RPMI8226 (cell line): ENCODE measurements at places on chromosomes 6 and 20.

DNA sequence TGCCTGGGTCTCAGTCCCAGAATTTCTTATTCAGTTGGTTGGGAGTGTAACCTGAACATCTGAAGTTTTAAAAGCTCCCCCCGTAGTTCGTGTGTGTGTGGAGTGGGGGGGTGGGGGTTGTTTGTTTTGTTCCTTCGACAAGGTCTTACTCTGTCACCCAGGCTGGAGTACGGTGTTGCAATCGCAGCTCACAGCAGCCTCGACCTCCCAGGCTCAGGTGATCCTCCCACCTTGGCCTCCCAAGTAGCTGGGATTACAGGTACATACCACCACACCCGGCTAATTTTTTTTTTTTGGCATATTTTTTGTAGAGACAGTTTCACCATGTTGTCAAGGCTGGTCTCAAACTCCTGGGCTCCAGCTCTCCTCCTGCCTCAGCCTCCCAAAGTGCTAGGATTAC, 3.1 kb downstream of the CCM2L start:
- DNase-seq: no peak

DNA sequence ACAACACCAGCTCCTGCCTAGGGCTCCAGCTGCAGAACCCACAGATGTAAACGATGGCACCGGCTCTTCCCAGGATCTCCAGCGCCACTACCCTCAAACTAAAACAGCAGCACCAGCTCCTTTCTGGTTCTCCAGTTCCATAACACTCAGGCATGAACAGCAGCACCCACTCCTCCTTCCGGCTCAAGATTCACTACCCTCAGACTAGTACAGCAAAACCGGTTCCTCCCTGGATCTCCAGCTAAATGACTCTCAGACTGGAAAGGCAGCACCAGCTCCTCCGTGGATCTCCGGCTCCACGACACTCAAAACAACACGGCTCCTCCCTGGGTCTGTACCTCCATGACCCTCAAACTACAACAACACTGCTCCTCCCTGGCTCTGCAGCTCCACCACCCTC, 325.0 kb downstream of the PREX1 start:
- DNase-seq: no peak

DNA sequence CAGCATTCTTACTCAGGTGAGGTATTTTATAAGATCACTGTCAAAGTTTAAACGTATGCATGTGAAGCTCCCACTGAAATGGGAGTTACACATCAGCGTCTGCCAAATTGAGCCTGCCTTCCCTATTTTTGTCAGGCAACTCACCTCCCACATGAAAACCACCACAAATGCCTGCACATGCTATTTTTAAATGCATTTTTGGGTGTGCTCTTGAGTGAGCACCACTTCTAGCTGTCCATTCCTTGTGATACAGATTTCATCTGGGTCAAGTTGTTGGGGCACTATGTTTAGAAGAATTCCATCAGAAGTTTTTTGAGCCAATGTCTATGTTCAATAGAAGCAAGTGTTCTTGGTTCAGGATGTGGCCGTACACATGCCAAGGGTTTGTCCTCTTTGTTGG, 71.7 kb upstream of the RIPPLY2 start:
- no peak for DNase-seq

DNA sequence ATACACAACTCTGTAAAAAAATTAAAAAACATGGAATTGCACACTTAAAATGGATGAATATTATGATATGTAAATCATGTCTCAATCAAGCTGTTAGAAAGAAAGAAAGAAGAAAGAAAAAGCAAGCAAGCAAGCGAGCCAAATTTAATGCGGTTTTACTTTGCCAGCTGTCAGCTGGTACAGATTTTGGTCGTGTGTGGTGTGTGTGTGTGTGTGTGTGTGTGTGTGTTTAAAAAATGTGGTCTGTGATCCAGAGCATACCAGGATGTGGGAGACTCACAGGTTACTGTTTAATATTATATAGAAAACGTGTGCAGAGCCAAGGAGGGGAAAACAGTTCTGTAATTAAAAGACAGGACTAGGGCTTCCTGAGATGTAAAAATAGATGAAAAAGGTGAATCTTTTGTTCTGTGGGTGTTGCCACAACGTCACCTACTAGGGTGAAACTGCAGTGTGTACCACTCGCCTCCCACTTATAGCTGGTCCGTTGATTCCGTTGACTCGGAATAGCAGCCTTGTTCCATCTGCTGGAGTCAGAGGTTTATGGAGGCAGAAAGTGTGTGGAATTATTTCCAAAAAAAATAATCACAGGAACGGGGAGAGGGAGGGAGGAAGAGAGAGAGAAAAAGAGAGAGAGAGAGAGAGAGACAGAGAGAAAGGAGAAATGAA, 197.7 kb downstream of the BCAS1 start:
- peak; percentile 43 for DNase-seq

- DNase-seq: no peak
Measured at GRCh38 chr6:165939601-165940290, 227.9 kb downstream of the TBXT start.

GRCh38 chr6:168715643-168716481, 274.9 kb downstream of the SMOC2 start:
- no peak for DNase-seq

- no peak for DNase-seq
Measured at GRCh38 chr6:99013145-99013544, 65.4 kb upstream of the FBXL4 start.

GRCh38 chr6:95417856-95418255, 159.5 kb upstream of the MANEA start:
- DNase-seq: no peak

GRCh38 chr6:11710311-11710761, 68.3 kb downstream of the ADTRP start:
- DNase-seq: no peak

DNA sequence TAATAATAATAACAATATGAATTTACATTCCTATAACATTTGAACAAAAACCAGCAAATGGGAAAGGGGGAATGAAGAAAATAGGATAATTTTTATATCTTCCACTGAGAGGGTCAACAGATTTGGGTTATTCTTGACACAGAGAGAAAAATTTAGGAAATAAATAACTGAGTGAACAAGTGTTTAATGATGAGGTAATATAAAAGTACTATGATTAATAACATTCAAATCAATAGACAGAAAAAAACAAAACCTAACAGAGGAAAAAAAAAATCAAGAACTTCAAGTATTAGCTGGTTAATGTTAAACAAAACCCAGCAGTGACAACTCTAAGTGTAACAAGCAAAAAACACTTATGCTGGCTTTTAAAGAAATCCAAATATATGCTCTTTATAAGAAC, 66.5 kb downstream of the LCA5 start:
- DNase-seq: no peak

GRCh38 chr20:33686100-33686983, at the start of gene E2F1:
E2F1 (minus strand) TSS chr20:33686385; CDS start chr20:33686264, 121 bp downstream.
- peak; percentile 98 for DNase-seq

DNA sequence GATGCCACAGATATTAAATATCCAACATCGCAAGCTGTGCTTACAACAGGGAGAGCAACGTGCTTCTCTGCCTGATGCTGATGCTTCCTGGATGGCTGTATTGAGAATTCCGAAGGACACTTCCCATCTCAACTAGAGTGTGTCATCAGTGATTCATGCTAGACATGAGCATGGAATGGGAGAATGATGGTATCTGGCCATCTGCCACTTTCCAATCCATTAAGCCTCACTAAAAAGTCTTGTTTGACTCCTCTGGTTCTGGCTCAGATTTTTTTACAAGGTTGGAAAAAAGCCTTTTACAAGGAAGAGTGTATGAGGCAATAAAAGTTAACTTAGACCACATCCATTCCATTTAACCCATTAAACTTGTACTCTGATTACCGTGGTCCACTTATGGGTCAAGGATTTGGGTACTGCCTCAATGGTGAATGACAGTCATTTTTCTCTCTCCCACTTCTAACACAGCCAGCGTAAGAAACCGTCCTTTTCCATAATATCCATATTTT, 265.3 kb downstream of the UST start:
- no peak for DNase-seq

DNA sequence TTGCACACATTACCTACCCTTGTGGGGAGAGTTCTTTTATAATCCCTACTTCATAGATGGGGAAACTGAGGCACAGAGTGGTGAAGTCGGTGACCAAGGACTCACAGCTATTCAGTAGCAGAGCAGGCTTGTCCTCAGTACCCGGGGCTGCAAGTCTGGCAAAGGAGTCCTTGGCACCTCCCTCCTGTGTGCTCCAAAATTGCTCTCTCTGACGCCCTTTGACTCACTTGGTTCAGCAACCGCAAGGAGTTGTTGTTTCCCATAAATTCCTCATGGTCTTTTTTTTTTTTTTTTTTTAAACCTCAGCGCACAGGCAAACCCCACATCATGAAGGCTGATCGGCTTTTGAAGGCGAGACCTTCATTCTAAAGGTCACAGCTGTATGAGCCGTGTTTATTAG, 143.2 kb downstream of the CEBPB start:
- no peak for DNase-seq
